ENCODE measurements at places on chromosomes 12 and 14.

DNA sequence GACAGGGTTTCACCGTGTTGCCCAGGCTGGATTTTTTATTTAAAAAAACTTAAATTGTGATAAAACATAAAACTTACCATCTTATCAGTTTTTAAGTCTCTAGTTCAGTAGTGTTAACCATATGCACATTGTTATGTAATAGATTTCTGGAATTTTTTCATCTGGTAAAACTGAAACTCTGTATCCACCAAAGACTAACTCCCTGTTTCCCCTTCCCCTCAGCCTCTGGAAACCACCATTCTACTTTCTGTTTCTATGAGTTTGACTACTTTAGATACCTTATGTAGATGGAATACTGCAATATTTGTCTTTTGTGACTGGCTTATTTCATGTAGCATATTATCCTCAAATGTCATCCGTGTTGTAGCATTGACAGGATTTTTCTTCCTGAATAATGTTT lies 12.8 kb upstream of the PLEKHG3 start:
- DNase-seq, result no peak

GRCh38 chr14:49464885-49465284 lies 121.3 kb downstream of the RPS29 start:
- peak; percentile 2 for DNase-seq

GRCh38 chr12:112907415-112908157 lies 824 bp downstream of the OAS1 start:
- DNase-seq, result no peak

DNA sequence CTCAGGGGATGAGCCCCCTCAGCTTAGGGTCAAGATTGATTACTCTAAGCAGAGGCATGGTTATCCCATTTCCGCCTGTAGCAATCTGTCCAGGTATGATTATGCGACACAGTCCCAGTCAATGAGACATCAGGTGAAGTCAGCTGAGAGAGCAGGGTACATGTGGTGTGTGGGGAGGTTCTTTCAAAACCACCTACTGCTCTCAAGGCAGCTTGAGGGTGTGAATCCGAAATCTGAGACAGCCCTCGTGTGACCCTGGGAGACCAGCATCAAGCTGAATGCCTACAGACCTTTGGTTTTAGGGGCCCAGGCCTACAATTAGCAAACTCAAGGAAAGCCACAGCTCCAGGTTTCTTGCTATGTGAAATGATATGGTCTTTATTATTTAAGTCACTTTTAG lies 275.7 kb downstream of the ITPR2 start:
- DNase-seq, result peak; percentile 31

DNA sequence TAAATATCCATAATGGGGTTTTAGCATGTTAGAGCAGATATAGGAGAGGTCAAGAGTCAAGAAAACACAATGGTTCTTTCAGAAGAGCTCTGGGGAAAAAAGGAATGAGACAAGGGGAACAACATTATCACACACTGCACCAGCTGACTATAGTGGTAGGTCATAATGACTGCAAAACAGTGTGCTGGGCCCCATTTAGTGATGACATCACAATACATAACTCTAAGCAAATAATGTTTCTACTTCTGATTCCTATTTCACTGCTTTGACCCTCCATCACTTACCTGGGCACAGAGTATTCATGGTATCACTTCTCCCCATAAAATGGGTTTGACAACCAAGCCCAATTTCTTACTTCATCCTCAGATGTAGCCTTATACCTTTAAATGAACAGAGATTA lies 62.1 kb downstream of the GARIN6 start:
- DNase-seq, result no peak

DNA sequence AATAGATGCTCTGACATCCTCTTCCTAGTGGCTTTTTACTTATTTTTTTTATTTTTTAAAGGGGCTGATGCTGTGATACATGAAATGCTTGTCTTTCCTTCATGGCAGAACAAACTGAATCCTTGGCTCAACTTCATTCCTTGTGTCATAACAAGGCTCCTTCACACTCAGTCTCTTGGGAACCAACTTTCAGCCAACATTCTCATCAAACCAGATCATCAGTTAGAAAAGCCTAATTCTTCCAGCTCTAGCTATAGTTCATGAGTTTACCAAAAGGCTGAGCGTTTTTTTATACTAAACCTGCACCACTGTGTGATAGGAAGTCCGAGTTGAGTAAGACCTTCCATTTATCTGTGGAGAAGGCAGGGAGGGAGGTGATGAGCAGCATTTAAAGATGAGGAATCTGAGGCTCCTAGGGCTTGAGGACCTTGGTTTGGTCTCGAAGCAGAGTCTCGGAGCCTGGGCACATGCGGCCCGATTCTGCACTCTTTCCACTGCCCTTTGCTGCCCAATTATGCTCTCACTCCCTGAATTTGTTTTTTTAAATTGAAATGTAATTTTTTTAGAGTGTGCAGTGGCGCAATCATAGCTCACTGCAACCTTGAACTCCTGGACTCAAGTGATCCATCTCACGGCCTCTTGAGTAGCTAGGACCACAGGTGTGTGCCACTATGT lies 8.2 kb downstream of the GPRC5D start:
- no peak for DNase-seq

DNA sequence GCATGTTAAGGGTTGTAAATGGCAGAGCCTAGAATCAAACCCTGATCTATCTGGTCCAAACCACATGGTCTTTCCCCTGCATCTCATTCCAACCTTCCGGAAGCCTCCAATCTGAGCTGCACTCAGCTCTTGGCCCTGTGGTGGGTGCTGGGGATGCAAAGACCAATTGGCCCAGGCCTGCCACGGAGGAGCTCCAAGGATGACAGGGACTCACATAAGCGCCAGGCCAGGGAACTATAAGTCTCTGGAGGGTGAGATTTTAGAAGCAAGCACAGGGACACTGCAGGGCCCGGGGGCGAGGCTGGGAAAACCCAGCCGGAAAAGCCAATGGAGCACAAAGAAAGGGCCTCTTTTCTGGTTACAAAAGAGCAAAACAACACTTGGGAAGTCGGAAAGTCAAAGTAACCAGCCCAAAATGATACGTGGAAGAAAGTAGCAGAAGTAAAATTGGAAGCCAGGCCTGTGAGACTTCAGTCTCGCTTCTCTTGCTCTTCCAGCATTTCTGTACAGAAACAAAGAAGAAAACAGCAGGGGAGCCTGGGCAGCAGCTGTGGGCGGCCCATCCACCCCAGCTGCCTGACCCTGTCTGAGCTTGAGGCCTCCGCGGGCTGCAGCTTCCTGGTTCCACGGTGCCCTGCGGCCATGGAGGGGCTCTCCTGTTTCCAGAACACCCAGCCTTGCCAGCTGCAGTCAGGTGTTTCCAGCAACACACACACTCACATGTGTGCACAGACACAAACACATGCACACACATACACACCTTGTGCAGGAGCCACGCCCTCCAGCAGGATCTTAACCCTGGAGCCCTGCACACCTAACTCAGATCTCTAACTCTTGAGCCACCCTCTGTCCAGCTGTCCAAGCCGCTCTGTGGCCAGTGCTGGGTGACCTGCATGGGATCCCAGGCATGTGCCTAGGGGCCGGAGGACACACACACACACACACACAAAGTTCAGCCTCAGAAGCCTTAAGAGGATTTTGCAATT lies 178.2 kb downstream of the BCL11B start:
- no peak for DNase-seq

GRCh38 chr12:15393995-15394394 lies 71.7 kb downstream of the PTPRO start:
- DNase-seq, result no peak

- DNase-seq, result no peak
These were observed 8.5 kb downstream of the RBP5 start for GRCh38 chr12:7120166-7120565.

DNA sequence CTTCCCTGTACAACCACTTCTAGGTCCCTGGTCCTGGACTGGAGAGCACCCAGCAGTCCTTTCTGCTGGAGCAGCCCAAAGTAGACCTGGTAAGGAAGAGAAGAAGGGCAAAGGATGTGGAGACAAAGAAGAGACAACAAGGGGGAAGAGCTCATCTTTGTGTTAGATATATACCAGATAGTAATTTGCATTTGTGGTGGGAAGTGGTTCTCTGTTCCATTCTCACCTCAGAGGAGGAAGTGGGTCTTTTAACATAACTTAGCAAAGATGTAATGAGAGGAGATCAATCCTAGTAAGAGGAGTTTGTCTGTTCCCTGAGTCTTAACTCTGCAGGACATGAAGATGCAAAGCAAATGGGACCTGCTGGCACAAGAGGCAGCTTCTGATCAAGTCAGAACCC lies 8.0 kb downstream of the CCDC198 start:
- DNase-seq, result no peak

- DNase-seq, result no peak
These were observed 1.1 kb downstream of the BCAT1 start for GRCh38 chr12:24947541-24948419.

DNA sequence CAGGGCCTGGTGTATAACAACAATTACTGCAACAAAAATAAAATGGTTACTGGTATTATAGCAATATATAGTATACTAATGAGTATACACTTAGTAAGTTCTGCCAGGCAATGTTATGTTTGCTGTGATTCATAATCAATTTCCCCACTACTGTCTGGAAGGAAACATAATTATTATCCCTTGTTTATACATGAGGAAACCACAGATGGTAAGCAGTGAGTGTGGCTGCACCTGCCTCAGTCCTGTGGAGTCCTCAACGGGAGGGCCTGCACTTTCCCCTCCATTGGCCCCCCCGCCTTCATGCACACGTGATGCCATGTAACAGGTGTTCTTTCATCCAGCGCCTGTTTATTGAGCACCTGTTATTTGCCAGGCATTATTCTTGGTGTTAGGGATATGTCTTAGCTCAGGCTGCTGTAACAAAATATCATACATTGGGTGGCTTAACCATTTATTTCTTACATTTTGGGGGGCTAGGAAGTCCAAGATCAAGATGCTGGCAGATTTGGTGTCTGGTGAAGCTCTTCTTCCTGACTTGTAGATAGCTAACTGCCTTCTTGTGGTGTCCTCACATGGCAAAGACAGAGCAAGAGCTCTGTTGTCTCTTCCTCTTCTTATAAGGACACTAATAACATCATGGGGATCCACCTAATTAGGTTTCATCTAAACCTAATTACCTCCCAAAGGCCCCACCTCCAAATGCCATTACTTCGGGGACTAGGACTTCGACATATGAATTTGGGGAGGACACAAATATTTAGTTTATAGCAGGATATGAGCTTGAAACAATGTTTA lies 59.5 kb upstream of the CHGA start:
- peak; percentile 93 for DNase-seq

DNA sequence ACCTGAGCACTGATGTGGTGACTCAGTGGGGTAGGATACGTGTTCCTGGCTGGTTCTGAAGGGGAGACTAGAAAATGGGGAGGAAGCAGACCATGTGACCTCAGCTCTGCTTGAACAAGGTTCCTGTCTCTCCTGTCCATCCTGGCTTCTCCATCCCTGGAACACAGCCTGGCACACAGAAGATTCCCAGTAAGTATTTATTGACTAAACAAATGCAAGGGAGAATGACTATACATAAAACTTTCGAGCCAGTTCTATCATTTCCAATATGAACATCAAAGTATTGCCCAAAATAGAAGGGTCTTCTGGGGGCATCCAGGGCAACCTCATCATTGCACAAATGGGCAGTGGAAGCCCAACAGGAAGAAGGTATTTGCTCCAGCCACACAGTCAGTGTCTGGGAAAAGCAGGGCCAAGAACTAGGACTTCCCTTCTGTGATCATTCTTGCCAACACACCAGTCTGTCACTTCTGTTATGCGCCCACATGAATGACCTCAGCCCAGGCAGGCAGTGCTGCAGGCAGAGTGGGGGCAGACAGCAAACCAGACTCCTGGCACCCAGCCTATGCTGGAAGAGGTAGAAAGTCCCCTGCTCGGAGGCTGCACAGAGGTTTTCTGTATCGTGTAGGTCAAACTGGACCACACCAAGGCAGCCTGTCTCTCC lies 5.6 kb upstream of the SERPINA9 start:
- peak; percentile 48 for DNase-seq

DNA sequence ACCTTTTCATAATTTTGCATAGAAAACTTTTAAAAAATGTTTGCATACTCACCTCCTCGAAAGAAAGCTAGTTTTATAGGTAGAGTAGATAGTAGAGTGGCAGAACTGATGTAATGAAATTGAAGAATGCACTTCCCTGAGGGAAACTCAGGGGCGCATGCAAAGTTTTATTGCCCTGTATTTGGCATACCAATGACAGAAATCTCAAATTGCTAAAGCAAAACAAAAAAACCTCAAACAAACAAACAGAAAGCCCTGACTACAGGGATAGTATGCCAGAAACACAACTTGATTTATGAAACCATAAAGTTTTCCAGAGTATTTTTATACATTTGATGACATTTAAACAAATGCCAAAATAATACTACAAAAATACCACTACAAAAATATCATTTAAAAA lies 1.8 kb downstream of the RASSF9 start:
- DNase-seq, result peak; percentile 1

DNA sequence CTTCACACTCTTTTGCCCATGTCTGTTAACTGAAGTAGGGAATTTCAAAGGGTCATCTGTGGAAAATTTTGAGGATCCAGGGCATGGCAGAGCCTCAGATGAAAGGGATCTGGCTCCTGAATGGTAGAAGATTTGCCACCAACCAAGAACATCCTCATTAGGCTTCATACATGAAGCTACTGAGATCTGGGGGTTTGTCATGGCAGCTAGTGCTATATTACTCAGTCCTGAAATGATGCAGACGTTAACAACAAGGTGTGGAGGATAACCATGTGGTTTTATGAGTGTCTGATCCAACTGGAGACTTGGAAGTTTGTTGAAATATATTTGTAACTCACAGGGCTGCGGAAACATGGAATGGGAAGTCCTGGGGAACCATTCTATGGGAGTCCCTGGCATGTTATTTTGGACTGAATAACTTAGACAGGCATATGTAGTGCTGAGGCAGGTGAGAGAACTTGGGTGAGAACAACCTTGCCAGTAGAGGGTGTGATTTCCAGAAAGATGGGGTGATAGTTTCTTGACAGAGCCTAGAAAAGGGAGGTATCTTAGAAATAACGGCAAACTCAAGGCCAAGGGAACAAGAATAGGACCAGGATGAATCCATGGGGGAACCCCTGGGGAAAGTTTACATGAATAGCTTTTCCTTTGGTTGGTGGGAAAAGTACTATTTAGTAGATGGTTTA lies 42.0 kb upstream of the C12orf75 start:
- no peak for DNase-seq

- peak; percentile 30 for DNase-seq
These were observed 313.1 kb upstream of the GARIN6 start for GRCh38 chr12:99334285-99335056.
